Fibroblast of lung (primary cell): ENCODE measurements at places on chromosomes 6 and 20.

GRCh38 chr20:20608041-20608440 lies 104.4 kb downstream of the RALGAPA2 start:
- no peak overlapping the region for H3K4me3 ChIP-seq
- no peaks in the 10 kb centered on the region for H3K36me3 ChIP-seq
- H3K27ac ChIP-seq: no peak overlapping the region
- no peak for DNase-seq
- no peaks in the 10 kb centered on the region for H3K4me1 ChIP-seq

- no peaks in the 10 kb centered on the region for H3K27me3 ChIP-seq
- no peaks in the 10 kb centered on the region for H3K36me3 ChIP-seq
- H3K4me1 ChIP-seq: peaks cover 19% of the 10 kb centered on the region
- DNase-seq: no peak
- no peak overlapping the region for H3K4me3 ChIP-seq
Observed at GRCh38 chr6:106517706-106518105, 111.6 kb downstream of the RTN4IP1 start.

- no peaks in the 10 kb centered on the region for H3K4me1 ChIP-seq
- peak; percentile 43 for DNase-seq
- H3K27me3 ChIP-seq: no peaks in the 10 kb centered on the region
- peaks cover 4% of the 10 kb centered on the region for H3K36me3 ChIP-seq
Observed at GRCh38 chr6:166540631-166541331, 45.7 kb downstream of the RAMACL start.

DNA sequence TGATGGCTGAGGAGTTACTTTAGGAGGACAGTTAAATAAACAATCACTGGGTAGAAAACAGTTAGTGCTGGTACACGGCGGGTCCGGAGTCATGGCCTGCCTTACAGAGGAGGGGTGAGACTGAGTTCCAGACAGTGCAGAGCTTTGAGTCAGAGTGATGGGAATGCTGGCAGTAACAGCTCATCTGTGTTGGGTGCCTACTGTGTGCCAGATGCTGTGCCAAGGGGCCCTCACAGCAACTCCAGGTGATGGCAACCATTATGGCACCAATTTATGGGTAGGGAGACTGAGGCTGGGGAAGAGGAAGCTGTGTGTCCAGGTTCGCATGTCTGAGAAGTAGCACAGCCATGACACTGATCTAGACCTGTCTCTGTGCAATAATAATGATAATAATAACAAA lies 132.6 kb downstream of the CEBPB start:
- H3K27ac ChIP-seq: no peak overlapping the region
- no peak overlapping the region for H3K4me3 ChIP-seq
- no peaks in the 10 kb centered on the region for H3K36me3 ChIP-seq
- no peaks in the 10 kb centered on the region for H3K27me3 ChIP-seq
- DNase-seq: no peak

GRCh38 chr6:128239146-128239545 lies 281.3 kb downstream of the PTPRK start:
- no peaks in the 10 kb centered on the region for H3K36me3 ChIP-seq
- no peak overlapping the region for H3K27ac ChIP-seq
- H3K4me3 ChIP-seq: no peak overlapping the region
- DNase-seq: no peak
- no peaks in the 10 kb centered on the region for H3K4me1 ChIP-seq

DNA sequence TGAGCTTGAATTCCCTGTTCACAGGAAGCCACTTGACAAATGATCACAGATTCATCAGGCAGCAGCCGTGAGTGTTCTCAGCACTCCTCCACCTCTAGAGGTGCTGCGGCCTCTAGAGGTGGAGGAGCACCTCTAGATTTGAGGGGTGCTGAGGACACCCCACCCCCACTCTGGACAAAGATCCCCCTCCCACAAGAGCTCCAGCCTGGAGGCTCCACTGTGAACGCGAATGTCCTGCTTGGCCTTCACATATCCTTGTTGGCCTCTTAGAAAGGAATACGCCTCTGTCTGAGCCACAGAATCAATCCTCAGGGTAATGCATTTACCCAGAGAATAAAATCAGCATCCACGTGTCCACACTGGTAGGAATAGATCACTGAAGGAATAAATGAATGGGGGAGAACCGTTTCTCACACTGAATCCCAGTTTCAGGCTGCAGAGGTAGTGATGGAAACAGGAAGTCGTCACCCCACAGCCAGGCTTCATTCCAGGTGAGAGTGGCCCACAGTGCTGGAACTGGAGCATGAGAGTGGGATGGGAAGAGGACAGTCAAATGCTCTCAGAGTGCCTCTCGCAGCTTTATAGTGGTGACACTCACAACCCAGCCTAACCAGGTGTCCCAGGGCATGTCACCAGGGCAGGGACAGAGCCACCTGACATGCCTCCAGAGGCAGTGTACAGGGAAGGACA lies 16.6 kb downstream of the NPEPL1 start:
- H3K27me3 ChIP-seq: no peaks in the 10 kb centered on the region
- no peaks in the 10 kb centered on the region for H3K36me3 ChIP-seq
- no peak for DNase-seq
- H3K4me1 ChIP-seq: no peaks in the 10 kb centered on the region

GRCh38 chr6:93300661-93301060 lies 118.7 kb downstream of the EPHA7 start:
- H3K27me3 ChIP-seq: no peaks in the 10 kb centered on the region
- no peak overlapping the region for H3K4me3 ChIP-seq
- no peaks in the 10 kb centered on the region for H3K36me3 ChIP-seq
- DNase-seq: no peak

DNA sequence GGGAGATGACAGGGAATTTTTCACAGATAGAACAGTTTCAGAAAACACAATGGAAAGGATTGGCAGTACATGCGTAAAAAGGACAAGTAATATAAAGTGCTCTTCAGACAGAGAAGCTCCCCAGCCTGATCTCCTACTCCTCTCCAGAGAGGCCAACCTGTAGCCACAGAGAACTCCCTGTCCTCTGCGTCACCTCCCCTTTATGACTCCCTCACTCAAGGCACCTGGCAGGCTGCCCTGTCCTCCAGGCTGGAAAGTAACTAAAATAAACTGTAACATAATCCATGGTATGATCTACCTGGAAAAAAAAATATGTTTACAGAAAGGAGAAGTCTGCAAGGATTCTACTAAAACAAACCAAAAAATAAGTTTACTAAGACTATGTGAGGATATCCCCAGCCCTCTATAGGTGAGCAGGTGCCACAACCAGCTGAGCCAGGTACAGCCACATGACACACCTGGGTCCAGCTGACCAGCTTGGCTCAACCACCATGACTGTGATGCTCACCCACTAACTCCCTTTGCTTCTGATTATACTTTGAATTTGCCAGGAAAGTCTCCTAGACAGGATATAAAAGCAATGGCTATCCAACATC lies 29.2 kb downstream of the MBOAT1 start:
- peak; percentile 41 for DNase-seq
- H3K4me3 ChIP-seq: no peak overlapping the region
- H3K27me3 ChIP-seq: no peaks in the 10 kb centered on the region
- H3K27ac ChIP-seq: no peak overlapping the region
- no peaks in the 10 kb centered on the region for H3K4me1 ChIP-seq
- H3K36me3 ChIP-seq: no peaks in the 10 kb centered on the region

DNA sequence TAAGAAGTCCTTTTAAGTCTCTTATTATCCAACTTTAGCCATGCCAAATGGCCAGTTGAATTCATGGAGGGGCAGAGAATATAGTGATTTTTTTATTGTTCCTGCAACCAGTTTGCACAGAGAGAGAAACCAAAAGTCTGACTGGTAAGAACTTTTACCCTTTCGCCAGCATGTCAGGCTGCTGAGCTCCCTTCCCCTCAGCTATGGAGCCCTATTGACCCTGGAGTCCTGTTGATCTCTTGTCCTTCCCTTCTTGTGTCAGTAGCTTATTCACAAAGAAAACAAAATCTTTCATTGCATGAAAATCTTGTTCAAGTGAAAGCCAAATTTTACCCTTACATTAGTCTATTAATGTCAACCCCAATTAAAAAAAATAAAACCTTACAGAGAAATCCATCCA lies 1.5 kb upstream of the SLC22A1 start:
- no peaks in the 10 kb centered on the region for H3K27me3 ChIP-seq
- H3K36me3 ChIP-seq: no peaks in the 10 kb centered on the region
- DNase-seq: no peak

DNA sequence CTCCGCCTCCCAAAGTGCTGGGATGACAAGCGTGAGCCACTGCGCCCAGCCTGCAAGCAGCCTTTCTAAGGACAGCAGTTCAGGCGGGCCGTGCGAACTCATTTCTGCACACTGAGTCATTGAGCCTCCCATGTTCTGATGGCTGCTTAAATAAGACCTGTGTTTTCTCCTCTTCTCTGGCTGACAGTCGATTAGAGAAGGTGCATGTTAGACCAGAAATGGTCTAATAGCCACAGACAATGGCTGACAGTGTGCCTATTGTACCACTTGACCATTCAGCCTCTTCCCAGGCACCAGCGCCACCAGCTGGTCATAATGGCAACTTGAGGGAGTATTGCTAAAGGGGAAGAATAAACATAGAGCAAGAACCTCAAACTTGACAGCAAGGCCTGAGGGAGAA lies 6.2 kb downstream of the CST11 start:
- H3K27ac ChIP-seq: no peak overlapping the region
- DNase-seq: peak; percentile 28
- no peaks in the 10 kb centered on the region for H3K27me3 ChIP-seq
- no peak overlapping the region for H3K4me3 ChIP-seq
- H3K36me3 ChIP-seq: no peaks in the 10 kb centered on the region

GRCh38 chr20:3755814-3756480 lies 11.6 kb downstream of the ADISSP start:
- H3K27me3 ChIP-seq: no peaks in the 10 kb centered on the region
- H3K27ac ChIP-seq: no peak overlapping the region
- H3K4me3 ChIP-seq: no peak overlapping the region
- H3K36me3 ChIP-seq: peaks cover 3% of the 10 kb centered on the region

DNA sequence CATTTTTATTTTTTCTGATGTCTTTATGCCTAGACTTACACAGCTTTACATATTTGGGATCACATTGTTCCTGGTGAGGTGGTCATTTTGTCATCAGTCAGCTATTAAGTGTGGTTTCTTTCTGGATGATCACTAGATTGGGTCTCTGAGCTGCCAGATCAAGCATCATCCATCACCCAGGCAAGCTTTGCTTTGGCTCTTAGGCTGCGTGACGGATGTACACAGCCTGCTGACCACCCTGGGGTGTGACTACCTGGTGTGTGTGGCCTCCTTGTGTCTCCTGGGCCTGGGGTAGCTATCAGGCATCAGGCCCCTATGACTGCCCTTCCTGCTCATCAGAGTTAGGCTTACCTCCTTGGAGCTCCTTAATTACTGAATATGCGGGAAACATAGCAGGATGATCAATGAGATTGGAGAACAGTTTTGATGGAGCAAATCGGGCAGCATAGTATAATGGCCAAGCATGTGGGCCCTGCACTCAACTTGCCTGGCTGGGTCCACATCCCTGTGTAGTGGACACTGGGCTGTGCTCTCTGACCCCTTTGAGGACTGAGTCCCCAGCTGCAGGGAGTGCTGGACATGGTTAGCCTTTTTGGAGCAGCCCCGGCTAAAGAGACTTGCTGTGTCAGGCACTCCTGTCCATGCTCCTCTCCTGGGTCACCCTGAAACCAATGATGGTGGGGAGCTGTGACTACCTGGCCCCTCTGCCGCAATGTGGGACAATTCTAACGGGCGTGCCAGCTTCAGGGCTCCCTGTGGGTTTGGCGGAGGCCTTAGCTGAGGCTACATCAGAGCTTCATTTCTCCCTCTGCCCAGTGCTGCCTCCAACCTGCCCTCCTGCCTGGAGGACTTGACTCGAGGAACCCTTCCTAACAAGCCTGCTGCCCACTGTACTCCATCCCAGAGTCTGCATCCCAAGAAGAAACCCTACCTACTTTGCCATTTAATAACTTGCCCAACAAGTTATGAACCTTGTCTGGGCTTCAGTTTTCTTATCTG lies 8.2 kb downstream of the DAAM2 start:
- H3K27ac ChIP-seq: no peak overlapping the region
- peaks cover 9% of the 10 kb centered on the region for H3K4me1 ChIP-seq
- no peak for DNase-seq
- no peaks in the 10 kb centered on the region for H3K36me3 ChIP-seq

- H3K4me1 ChIP-seq: no peaks in the 10 kb centered on the region
- no peaks in the 10 kb centered on the region for H3K27me3 ChIP-seq
- peak; percentile 48 for DNase-seq
- H3K36me3 ChIP-seq: no peaks in the 10 kb centered on the region
- no peak overlapping the region for H3K4me3 ChIP-seq
Observed at GRCh38 chr6:21426841-21427490, 166.6 kb upstream of the SOX4 start.
